Mammary epithelial cell (primary cell): ENCODE measurements at places on chromosomes 1 and 21. TPM values are rescaled to one million over a fixed set of nuclear protein-coding genes. Genes with fewer than 3 reads are reported as not detected.

DNA sequence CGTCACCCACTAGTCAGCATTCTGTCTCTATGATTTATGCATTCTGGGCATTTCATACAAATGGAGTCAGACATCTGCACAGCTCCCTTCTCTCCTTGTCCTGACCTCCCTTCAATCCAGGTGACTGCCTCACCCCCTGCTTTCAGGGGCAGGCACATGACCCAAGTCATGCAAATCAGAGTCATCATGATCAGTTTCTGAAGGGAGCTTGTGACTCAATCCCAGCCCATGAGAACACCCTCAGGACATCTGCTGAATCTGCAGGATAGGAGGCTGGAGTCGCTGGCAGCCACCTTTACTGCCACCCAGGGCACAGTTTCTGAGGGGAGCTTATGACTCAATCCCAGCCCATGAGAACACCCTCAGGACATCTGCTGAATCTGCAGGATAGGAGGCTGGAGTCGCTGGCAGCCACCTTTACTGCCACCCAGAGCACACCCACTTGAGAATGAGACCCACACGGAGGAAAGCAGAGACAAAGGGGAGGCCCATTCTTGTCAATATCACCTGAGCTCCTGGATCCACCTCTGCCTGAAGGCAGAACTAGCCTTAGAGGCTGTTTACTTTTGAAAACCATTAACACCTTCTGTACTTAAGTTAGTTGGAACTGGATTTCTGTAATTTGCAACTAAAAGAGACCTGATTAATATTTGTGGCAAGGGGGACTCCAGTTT is 62.3 kb upstream of the SLC25A33 start:
- peak; percentile 97 for DNase-seq

The FCGR3A gene
- total RNA-seq, result not detected in 2 replicates

DNA sequence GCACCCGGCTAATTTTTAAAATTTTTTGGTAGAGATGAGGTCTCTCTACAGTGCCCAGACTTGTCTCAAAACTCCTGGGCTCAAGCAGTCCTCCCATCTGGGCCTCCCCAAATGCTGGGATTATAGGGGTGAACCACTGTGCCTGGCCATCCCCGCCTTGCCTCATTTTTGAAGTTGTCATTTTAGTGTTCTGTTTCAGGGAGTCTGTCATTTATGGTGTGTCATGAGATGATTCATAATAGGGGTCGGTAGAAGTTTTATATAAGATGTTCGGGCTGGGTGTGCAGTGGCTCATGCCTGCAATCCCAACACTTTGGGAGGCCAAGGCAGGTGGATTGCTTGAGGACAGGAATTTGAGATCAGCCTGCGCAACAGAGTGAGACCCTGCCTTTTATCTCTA is 8.5 kb downstream of the PRCC start:
- no peak for DNase-seq

- DNase-seq, result peak; percentile 27
Measured at GRCh38 chr1:223811634-223812101, 34.1 kb downstream of the TP53BP2 start.

GRCh38 chr1:26780344-26780957 is 7.3 kb upstream of the PIGV start:
- no peak for DNase-seq

GRCh38 chr1:17218939-17219338 is 14.0 kb downstream of the PADI1 start:
- no peak for DNase-seq

DNA sequence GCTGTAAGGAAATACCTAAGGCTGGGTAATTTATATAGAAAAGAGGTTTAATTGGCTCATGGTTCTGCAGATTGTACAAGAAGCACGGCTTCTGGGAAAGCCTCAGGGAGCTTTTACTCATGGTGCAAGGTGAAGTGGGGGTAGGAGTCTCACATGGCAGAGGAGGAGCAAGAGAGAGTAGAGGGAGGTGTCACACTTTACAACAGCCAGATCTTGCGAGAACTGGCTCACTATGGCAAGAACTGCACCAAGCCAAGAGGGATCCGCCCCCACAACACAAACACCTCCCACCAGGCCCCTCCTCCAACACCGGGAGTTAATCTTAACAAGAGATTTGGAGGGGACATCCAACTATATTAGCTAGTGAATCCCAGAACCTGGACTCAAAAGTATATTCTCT is 135.4 kb upstream of the SOD1 start:
- no peak for DNase-seq

The C1orf216 gene
- total RNA-seq, result 15.8 TPM

- peak; percentile 79 for DNase-seq
Measured at GRCh38 chr1:96865731-96866685, 144.4 kb downstream of the PTBP2 start.

DNA sequence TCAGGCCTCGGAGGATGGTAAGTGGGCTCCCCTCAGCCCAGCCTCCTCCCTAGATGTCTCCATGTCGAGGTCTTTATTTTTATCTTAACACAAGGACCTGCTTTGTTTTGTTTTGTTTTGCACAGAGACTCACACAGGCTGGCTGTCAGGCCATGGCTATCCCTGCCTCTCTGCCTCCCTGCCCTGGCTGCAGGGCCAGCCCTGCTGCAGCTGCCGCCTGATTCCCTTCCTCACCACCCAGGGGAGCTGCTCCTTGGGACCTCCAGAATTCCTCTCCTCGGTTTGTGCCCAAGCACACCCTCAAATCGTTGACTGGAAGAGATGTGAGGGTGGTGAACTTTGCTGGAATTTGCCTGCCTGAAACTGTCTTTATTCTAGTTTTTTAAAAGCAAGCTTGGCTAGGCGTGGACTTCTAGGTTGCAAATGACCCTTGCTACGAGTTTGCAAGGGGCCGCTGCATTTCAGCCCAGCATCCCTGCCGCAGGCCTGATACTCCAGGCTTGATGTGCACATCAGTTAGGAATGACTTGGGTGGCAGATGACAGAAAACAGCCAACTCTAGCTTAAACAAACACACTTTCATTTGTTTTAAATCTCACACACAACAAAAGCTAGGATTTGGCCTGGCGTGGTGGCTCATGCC is 37.1 kb downstream of the WNT9A start:
- no peak for DNase-seq

- no peak for DNase-seq
Measured at GRCh38 chr1:91672601-91673161, 172.0 kb downstream of the CDC7 start.

DNA sequence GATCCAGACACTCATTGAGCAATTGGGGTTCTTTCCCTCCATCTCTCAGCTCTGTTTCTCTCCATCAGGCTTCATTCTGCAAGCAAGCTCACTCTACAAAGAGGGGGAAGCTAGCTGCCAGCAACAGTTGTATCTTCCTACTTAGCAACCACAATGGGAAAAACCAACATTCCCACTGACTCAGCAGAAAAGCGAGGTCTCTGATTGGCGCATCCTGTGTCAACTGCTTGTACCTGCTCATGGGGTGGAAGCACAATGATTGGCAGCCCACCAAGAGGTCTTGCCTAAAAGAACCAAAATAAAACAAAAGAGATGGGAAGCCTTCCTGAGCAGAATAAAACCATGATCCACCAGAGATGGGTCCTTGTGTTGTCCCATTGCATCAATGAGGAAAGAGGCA is 4.0 kb upstream of the CDA start:
- peak; percentile 69 for DNase-seq

The SDHC gene
- total RNA-seq, result 166 and 180 TPM in 2 replicates

- no peak for DNase-seq
Measured at GRCh38 chr1:151990856-151991198, 2.8 kb downstream of the S100A10 start.

The SLC2A5 gene
- total RNA-seq, result under 0.01 TPM
